ENCODE measurements at places on chromosomes 4 and X.

- no peak for DNase-seq
These were observed 718.9 kb downstream of the ARAP2 start for GRCh38 chr4:35525192-35525978.

DNA sequence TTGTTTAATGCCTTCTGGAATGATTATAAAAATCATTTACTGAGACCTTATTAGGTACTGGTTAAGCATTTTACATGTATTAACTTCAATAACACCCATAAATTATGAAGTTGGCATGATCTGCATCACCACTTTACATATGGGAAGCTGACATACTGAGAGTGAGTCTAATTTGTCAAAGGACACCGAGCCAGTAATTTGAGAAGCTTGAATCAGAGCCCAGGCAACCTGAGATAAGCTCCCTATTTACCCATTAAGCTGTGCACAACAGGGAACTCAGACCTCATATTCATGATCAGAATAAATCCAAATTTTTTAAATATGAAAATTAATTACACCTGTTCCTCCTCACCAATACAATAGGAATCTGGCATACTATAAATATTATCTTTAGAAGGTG, 247.9 kb upstream of the EPHA5 start:
- no peak for DNase-seq

DNA sequence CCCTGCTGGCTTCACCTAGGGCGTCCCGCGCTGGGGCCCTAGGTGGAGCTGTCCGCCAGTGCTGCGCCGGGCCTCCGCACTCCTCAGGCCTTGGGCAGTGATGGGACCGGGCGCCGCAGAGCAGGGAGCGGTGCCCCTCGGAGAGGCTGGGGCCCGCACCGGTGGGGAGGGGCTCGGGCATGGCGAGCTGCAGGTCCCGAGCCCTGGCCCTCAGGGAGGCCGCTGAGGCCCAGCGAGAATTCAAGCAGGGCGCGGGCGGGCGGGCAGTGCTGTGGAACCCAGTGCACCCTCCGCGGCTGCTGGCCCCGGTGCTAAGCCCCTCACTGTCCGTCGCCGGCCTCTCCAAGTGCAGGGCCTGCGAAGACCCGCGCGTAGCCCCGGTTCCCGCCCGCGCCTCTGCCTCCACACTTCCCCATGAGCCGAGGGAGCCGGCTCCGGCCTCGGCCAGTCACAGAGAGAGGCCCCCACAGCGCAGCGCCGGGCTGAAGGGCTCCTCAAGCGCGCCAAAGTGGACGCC, 565.1 kb upstream of the NDST4 start:
- no peak for DNase-seq

- peak; percentile 14 for DNase-seq
These were observed 18.2 kb upstream of the TNIP3 start for GRCh38 chr4:121182296-121182695.

DNA sequence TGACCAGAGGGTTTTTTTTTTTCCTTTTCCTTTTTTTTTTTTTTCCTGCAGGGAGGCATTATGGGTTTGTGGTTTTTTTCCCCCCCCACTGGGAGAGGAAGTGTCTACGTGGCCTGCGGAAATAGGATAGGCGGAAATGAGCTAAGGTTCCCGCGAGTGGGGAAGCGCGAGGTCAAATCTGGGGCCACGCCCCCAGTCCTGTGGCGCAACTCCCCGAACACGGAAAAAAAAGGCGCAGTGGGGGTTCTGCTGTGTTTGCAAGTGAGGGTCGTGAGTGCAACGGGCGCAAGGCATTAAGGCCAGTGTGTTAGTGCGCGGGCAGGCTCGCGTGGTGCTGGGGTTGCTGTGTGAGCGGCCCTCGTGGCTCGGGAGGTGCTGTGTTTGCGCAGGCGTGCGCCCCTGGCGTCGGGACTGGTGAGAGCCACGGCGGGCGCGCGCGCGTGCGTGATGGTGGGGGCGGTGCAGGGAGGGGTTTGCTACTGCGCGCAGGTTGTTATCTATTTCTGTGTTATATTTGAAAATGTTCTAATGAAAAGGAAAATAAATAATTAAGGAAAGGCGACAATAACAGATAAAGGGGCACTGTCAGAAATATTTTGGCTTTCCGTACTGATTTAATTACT, 685 bp upstream of the MORF4L2 start:
- peak; percentile 18 for DNase-seq

- DNase-seq: no peak
These were observed 276.9 kb upstream of the PCDH7 start for GRCh38 chr4:30443289-30443688.

- no peak for DNase-seq
These were observed 85.7 kb downstream of the QDPR start for GRCh38 chr4:17426222-17426621.

GRCh38 chr4:56183344-56183959, 203.8 kb downstream of the AASDH start:
- no peak for DNase-seq

DNA sequence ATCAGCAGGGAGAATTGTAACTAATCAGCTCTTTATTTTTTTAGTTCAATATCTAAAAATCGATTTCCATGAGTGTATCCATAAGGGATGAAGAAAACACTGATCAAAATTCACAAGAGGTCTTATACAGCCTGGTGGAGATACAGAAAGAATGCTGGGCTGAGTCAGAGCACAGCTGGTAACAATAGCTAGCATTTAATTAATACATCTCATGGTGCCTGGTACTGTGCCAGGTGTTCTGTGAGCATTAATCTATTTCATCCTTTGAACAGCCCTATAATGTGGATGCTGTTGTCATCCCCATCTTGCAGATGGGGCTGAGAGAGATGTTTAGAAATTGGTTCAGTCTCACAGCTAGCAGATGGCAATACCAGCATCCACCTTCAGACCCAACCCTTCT, 250.9 kb upstream of the RPS6KA3 start:
- DNase-seq: no peak

DNA sequence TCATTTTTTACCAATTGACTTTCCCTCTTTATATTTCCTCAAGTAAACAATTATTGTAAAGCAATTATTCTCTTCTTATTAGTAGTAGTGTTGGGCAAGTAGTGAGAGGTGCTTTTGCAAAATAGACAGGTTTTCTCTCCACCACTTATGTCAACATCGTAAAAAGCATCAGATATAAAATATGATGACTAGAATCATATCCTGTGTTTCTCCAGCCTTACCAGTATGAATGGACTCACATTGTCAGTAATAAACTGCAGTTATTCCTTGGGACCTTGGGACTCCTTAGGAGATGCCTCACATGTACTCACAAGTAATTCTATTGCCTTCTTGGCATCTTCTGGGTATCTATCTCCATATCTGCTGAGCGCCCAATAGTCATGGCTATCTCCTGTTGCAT, 40.4 kb upstream of the BRS3 start:
- DNase-seq: no peak

DNA sequence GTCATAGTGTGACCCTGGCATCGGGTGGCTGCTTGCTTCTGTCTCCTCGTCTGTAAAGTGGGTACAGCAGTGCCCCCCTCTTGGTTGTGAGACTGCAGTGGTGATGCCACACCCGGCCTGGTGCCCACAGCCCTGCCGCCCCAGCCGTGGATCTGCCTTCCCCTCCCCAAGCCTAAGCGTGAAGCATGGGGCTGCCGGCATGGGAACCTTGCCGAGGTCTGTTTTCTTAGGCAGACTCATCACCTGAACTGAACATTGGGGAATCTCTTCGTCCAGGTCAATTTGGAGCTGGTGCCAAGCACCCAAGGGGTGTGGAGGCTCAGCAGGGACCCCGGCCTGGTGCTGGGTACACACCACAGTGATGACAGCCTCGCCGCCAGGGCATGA, 108.4 kb downstream of the PSAPL1 start:
- no peak for DNase-seq

DNA sequence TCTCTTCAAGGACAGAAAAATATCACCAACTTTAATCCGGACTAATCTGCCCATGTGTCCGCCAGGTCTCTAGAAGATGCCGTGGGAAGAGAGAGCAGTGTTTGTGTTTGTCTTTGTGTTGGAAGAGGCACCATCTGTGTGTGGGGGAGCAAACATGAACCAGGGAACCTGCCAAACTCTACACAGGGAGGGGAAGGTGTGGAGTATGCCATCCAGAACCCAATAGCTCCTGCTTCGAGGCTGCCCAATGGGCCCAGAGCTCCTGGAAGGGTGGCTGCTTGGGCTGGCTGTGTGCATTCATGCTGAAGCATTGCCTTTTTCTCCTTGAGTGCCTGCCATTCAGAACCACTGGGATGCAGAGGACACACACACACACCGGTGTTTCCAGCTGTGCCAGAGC, 536.2 kb downstream of the MID1IP1 start:
- no peak for DNase-seq

DNA sequence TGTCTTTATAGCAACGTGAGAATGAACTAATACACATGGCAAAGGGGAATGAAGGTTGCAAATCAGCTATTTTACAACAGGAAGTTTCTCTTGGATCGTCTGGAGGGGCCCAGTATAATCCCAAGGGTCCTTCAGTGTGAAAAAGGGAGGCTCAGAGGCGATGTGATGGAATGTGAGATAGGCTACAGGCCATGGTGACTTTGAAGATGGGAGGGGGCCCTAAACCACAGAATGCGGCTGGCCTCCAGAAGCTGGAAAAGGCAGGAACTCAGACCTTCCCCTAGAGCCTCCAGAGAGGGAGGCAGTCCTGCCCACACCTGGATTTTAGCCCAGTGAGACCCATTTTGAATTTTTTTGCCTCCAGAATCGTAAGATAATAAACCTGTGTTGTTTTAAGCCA, 69.4 kb upstream of the PGM2 start:
- no peak for DNase-seq
